HEK293T (cell line): ENCODE measurements at places on chromosomes 1 and 21.
A peak's percentile ranks its signal among the peaks of the same experiment; 100 is the strongest.

DNA sequence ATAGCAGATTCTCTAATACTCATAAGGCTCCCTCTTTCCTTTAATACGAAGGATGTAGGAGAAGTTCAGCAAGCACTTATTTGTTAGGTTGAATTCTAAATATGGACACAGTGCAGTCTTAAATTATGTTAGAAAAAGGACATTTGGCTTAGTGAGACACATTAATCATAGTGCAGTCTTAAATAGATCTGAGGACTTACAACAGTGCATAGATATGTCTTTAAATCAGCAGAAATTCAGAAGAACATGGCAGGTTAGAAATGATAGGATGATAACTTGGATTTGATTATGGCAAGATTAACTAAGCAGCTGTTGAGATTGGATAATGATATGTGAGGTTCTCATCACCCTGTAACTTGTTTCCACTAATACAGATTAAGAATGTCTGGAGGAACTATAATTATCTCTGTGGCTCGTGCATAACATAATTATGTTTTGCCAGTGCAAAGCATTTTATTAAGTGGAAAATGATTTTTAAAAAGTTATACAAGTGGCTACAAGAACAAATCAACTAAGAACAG, 485.9 kb downstream of the USP25 start:
- no peak for DNase-seq

DNA sequence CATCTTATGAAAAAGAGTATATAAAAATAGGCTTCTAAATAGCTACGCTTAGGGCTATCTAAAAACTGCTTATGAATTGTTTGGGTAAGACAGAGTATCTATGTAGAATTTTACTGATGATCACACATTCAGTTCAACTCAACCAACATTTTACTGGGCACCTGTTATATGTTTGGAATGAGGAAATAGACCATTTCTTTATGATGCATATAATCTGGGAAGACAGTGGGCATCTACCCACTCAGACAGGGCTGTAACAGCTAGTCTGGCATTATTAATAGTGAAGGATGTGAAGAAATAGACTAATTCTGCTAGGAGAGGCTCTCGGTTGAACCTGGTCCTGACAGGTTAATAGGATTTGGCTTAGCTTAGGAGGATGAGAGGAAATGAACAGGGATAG, 56.9 kb downstream of the TIAM1 start:
- DNase-seq, result no peak

DNA sequence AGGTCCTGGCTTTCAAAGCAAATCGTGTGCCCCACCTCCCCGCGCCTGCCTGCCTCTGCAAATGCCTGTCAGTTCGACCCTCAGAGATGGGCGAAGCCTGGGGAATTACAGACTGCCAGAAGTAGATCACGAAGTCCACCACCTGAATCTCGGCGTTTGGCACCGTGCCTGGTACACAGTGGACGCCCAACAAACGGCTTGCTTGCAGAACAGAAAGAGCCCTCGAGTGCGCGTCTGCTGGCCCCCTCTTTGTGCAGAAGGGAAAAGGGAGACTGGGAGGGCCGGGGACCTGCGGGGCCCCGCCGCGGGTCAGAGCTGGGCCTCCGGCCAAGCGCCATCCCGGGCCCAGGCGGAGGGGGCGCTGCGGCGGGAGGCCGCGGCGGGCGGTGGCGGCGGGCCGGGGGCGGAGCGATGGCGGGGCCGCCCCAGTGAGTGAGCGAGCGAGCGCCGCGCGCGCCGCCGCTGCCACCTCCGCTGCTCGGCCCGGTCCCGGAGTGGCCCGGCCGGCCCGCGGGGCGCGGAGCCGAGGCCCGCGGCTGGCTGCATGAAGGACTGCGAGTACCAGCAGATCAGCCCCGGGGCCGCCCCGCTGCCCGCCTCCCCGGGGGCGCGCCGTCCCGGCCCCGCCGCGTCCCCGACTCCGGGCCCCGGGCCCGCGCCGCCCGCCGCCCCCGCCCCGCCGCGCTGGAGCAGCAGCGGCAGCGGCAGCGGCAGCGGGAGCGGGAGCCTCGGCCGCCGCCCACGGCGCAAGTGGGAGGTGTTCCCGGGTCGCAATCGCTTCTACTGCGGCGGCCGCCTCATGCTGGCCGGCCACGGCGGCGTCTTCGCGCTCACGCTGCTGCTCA, at the start of gene ZDHHC18:
ZDHHC18 (plus strand) TSS at position 428 of the 845 bp plus-strand sequence; CDS start at position 545, 117 bp downstream.
- DNase-seq, result peak; percentile 92

- peak; percentile 77 for DNase-seq
Measured at GRCh38 chr1:93629101-93630059, 52.3 kb downstream of the BCAR3 start.

- no peak for DNase-seq
Measured at GRCh38 chr1:50208315-50208714, 99.6 kb downstream of the ELAVL4 start.

DNA sequence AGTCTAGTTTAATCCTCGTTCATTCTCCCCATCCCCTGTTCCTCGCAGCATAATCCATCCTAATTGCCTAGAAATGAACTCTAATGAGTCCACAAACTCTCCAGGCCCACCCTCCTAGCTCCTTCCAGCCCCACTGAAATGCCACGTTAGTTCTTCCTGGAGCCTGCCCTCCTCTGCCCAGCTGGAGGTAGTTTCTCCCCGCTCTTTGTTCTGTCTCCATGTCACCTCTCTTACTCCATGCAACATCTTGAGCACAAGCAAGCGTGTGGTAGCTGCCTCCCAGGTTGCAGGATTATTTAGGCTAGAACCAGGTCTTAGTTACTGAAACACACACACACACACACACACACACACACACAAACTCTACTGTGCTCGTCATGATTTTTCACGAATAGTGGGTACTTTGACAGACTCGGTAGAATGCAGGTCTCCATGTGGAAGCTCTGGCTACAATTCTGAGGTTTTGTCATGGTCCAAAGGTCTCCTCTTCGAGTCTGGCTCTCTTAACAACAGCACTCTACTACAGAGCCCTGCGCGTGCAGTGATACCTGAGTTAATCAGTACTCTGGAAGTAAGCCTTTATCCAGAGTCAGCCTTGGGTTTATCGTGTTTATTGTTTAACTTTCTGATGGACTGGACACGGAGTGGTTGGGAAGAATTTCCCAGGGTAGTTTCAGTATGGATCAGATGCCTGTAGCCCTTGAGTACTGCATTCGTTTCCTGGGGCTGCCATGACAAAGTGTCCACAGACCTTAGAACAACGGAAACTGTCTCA, 27.5 kb downstream of the HUNK start:
- DNase-seq, result no peak

- no peak for DNase-seq
Measured at GRCh38 chr1:152000964-152001630, 7.4 kb upstream of the S100A10 start.

GRCh38 chr1:157407917-157408525, 144.3 kb downstream of the FCRL5 start:
- DNase-seq, result no peak

GRCh38 chr21:35658242-35658641, 402.1 kb downstream of the SETD4 start:
- no peak for DNase-seq

GRCh38 chr1:56472860-56473259, 106.5 kb downstream of the PLPP3 start:
- DNase-seq, result no peak

- DNase-seq, result no peak
Measured at GRCh38 chr1:111565079-111565478, 54.5 kb upstream of the RAP1A start.

GRCh38 chr1:59292562-59292961, 4.3 kb upstream of the FGGY start:
- no peak for DNase-seq

- DNase-seq, result no peak
Measured at GRCh38 chr1:67214420-67215174, 48.3 kb downstream of the IL23R start.

- no peak for DNase-seq
Measured at GRCh38 chr1:192162376-192162775, 4.1 kb downstream of the RGS18 start.

DNA sequence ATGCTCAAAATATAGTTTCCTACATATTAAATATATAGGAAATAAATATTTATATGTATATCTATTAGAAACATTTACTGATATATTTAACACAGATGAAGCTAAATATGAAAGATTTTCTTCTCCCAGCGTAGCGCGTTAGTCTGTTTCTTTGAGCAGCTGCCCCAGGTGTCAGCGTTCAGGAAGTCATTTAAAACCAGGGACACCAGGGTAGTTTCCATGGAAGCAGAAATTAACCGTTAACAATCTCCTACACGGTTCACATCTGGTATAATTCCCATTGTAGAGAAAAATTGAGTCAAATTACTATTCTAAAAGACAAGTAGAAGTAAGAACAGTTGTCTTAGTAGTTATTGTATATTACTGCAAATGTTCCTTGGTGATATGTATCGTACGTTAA, 1443.7 kb downstream of the MRPL39 start:
- no peak for DNase-seq

DNA sequence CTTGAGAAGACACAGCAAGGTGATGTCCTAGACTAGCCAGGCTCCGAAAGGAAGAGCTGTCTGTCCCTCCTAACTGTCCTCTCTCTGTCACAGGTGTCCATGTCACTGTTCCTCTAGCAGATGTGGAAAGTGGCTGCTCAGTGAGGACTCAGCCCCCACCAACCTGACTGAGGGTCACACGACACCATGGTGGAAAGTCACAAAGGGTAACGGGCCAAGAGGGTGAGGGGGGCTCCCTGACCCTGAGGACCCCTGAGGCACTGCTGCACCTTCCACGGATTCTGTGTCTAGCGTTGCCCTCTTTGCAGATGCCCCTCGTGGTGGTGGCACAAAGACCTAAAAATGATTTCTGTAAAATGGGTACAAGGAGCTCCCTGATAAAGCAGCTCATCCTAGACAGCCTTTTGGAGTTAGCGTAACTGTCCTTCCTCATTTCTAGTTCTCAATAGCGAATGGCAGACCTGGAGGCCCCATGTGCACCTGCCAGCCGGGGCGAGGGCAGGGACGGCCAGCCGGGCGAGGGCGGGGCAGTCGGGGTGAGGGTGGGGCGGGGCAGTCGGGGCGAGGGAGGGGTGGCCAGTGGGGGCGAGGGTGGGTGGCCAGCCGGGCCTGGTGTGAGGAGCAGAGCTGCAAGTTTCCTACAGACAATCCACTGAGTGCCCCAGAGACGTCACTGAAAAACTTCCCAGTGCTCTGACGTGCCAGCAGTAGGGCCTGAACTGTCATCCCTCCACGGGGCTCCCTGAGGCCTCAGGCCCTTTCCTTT, 23.4 kb downstream of the POFUT2 start:
- DNase-seq, result no peak

- peak; percentile 98 for DNase-seq
Measured at GRCh38 chr1:19882111-19883071, at the start of gene OTUD3. Gene OTUD3 (plus strand): TSS chr1:19882395. CDS start chr1:19882514, 119 bp downstream.

DNA sequence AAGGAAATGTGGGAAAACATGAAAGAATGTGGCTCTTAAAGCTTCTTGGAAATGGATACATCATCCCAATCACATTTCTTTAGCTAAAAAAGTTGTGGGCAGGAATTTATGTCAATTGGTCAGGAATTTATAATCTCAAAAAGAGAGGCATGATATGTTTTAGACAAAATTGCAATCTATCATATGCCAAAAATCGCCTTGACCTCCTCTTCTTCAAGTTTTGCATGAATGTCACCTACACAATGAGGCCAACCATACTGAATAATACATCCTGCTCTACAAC, 42.4 kb downstream of the ATP6V1G3 start:
- DNase-seq, result no peak

GRCh38 chr1:173438675-173439074, 38.5 kb upstream of the PRDX6 start:
- no peak for DNase-seq

DNA sequence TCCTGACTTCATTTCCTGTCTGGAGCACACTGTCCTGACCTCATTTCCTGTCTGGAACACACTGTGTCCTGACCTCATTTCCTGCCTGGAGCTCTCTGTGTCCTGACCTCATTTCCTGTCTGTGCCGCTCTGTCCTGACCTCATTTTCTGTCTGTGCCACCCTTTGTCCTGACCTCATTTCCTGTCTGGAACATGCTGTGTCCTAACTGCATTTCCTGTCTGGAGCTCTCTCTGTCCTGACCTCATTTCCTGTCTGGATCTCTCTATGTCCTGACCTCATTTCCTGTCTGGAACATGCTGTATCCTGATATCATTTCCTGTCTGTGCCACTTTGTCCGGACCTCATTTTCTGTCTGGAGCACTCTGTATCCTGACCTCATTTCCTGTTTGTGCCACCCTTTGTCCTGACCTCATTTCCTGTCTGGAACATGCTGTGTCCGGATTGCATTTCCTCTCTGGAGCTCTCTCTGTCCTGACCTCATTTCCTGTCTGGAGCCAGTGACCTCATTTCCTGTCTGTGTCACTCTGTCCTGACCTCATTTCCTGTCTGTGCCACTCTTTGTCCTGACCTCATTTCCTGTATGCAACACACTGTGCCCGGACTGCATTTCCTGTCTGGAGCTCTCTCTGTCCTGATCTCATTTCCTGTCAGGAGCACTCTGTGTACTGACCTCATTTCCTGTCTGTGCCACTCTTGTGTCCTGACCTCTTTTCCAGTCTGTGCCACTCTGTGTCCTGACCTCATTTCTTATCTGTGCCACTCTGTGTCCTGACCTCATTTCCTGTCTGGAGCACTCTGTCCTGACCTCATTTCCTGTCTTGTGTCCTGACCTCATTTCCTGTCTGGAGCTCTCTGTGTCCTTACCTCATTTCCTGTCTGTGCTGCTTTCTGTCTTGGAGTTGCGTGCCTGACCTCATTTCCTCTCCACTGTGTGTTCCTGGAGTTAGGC, 27.6 kb downstream of the SKI start:
- no peak for DNase-seq

DNA sequence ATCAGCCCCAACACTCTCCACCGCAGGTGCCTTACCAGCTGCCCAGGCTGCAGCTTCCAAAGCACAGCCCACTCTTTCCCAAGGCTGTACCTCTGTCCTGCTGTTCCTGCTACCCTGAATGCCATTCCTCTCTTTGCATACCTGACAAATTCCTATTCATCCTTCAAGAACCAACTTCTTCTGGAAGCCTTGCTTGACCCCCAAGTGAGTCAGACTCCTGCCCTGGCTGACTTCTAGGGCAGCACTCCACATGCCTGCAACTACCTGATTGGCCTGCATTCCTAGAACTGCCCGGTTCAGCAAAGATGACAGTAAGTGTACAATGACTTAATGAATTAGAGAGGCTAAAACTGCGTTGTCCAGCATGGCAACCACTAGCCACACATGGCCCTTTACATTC, 20.8 kb upstream of the PDZK1IP1 start:
- no peak for DNase-seq

- DNase-seq, result no peak
Measured at GRCh38 chr1:16387201-16388188, 20.5 kb downstream of the SZRD1 start.

GRCh38 chr1:201377611-201378092, at the start of gene TNNT2:
Gene TNNT2 (minus strand): TSS chr1:201377680. CDS start chr1:201373254, 4,426 bp downstream.
- no peak for DNase-seq

GRCh38 chr1:221573756-221574155, 168.1 kb downstream of the DUSP10 start:
- DNase-seq, result peak; percentile 10

- no peak for DNase-seq
Measured at GRCh38 chr1:203213126-203213525, 16.3 kb downstream of the CHIT1 start.
